Memory B cell (primary cell): ENCODE measurements at places on chromosomes 6 and 20.

DNA sequence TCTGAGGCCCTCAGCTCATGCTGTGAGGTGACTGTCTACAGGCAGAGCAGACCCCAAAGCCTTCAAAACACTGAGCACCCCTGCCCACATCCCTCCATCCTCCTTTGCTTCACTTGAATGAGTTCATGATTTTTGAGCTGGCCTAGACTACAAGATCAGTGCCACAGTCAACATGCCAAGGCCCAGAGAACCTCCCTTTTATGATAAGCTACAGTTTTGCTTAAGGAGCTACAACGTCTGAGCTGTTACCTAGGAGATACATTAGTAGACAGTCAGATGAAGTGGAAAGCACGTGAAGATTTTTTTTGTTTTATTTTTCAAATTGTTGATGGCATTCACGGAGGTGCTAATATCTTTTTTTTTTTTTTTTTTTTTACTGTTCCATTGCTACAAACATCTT lies 139.0 kb downstream of the SOBP start:
- no peak for DNase-seq

DNA sequence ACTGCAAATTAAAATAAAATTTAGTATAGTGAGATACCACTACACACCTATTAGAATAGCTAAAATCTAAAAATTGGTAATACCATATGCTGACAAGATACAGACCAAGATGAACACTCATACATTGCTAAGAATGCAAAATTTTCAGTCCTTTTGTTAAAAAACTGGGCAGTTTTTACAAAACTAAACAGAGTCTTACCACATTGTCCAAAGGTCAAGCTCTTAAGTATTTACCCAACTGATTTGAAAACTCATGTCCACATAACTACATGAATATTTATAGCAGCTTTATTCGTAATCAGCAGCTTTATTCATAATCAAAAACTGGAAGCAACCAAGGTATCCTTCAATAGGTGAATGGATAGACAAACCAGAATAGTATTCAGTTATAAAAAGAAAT lies 10.0 kb downstream of the POLR3F start:
- DNase-seq, result no peak

- DNase-seq, result no peak
These were observed 23.6 kb downstream of the TFAP2A start for GRCh38 chr6:10391299-10391630.

- no peak for DNase-seq
These were observed 148.7 kb downstream of the PRL start for GRCh38 chr6:22147921-22148776.

GRCh38 chr20:63591786-63592355 lies 17.8 kb upstream of the HELZ2 start:
- DNase-seq, result no peak
